ENCODE measurements at places on chromosomes 2 and 18.
A peak's percentile ranks its signal among the peaks of the same experiment; 100 is the strongest.

DNA sequence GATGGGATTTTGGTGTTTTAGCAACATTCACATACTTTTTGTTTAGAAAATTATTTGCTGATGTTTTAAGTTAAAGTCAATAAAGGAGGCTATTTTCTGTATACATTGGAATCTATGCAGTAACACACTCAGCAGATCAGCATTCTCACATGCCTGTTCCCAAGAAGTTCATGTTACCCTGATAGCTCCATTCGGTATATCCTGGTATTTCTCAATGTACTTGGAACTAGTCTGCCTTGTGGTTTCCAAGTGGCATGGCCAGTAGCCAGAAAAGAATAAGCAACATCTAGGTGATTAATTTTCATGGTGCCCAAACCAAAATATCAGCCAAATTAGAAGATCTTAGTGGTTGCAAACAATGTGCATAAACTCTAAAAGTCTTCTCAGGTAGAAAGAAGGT, 5.2 kb upstream of the NCAPH start:
- no peak for DNase-seq

- no peak for DNase-seq
Measured at GRCh38 chr18:9959564-9959963, 45.7 kb downstream of the VAPA start.

GRCh38 chr2:218012284-218012683, 9.5 kb upstream of the TNS1 start:
- DNase-seq, result no peak

- DNase-seq, result no peak
Measured at GRCh38 chr18:23835506-23835905, 146.3 kb downstream of the LAMA3 start.

GRCh38 chr2:195659982-195660890, 3.2 kb downstream of the SLC39A10 start:
- DNase-seq, result peak; percentile 22

- DNase-seq, result no peak
Measured at GRCh38 chr2:15750433-15750814, 158.8 kb downstream of the DDX1 start.

- no peak for DNase-seq
Measured at GRCh38 chr2:3522961-3523421, 3.7 kb upstream of the ADI1 start.

DNA sequence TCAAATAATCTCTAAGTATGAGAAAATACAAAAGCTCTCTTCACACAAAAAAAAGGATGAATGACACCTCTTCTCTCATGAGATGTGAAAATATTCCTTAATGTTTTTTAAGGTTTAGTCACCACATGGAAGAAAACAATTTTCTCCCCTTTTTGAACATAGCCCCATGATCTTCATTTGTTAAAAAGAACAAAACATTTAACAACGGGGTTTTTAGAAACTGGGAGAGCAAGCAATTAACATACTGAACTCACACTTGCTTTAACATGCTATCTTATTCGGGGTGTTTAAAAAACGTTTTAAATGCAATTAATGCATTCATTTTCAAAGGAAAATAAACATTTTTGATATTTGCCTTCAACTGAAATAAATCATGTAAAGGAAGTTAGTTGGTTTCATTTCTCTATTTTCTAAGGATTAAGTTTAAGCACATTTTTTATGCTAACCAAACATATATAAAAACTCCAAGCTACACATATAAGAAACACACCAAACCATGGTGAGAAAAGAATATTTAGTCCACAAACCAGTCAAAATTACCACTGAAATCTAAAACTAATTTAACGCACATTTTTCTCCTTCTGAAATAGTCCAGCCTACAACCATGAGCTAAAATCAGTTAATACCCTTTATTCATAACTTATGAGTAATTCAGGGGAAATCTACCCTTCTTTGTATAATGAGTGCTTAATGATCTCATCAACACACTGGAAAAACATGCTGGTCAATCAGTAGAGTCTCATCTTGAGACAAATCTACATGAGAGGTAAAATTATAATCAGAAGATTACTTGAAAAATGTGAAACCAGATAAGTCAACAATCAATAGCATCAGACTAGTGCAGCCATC, 8.2 kb downstream of the FBXO11 start:
- no peak for DNase-seq

- DNase-seq, result no peak
Measured at GRCh38 chr2:197292619-197293018, 18.0 kb downstream of the ANKRD44 start.

GRCh38 chr2:156884216-156884615, 373.3 kb upstream of the GALNT5 start:
- no peak for DNase-seq

DNA sequence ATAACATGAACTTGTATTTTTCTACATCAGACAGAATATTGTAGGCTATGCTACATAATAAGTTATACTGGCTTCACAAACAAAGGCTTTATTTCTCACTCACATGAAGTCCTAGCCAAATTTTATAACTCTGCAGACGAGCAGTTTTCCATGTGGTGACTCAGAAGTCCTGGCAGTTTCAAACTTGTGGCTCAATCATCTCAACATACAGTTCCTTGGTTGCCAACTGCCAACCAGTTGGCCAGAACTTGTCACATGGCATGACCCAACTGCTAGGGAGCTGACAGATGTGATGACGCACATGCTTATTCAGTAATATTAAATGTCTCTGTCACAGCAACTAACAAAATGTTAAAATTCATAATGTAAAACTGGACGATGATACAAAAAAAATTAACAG, 63.8 kb upstream of the ZC3H15 start:
- peak; percentile 12 for DNase-seq

DNA sequence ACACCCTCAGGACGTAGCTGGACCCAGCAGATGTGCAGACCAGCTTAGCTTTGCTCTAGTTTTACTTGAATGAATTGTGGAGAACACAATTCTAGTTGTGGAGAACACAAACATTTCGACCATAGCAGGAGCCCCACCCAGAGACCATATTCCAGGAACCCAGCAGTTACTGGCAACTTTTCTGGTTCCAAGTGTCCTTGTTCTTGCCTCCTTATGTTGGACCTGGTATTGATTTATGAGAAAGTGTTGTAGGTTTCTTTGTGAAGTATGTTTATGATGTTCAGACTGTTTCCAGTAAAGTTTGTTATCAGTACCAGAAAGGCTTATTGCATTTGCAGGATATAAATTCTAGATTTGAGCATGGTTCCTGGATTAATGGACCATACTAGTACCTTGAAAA, 51.0 kb downstream of the LTBP1 start:
- DNase-seq, result no peak

DNA sequence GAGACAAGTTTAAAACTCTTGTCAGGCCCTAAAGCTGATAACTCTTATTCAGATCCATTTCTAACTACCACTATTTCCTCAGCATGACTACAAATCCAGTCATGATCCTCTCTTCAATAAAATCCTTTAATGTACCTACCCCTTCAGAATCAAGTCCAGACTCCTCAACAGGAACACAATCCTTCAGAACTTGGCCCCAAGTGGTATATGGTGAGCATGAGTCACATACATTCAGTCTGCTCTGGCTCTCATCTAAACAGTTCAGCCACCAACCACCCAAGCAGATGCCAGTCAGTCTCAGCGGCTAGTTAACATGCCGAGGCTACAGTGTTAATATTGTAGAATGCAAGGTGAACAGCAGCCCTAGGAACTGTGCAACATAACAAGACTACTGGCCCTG, 9.7 kb downstream of the LMAN2L start:
- DNase-seq, result no peak

DNA sequence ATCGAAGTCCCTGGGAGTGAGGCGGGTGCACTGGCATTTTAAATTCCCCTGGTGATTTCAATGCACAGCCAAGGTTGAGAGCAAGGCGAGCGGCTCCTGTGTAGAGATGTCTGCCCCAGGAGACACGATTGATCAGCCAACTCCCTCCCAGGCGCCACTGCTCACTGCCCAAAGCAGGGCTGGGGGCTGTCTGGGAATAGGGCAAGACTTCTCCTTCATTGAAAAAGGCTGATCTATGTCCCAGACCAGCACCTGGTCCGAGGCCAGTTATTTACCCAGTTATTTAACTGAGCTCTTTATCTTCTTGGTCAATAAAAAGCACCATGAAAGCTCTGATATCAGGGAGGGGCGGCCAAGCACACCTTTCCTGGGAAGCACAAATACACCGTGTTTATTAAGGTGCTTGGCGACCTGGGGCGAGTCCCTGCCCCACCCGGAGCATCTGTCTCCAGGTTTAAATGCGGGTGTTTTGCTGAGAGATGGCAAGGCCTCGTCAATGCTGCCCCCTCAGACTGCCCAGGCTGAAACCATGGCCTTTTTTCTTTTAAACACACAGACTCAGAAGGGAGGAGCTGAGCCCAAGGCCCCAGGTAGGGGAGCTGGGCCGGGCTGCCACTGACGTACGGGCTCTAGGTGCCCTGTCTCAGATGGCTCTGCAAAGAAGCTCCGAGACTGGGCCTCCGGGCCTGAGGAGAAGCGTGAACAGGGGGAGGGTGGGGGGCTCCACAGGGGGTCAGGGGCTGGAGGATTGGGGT, 73.9 kb upstream of the HPCAL1 start:
- no peak for DNase-seq

- DNase-seq, result no peak
Measured at GRCh38 chr18:45275367-45276113, 339.7 kb upstream of the SLC14A2 start.

- DNase-seq, result no peak
Measured at GRCh38 chr2:121203591-121204249, 81.3 kb downstream of the TFCP2L1 start.

All from BJ (cell line).